T-helper 17 cell (primary cell): ENCODE measurements at places on chromosomes 2 and 18.

- peak; percentile 24 for DNase-seq
These were observed 543 bp downstream of the HADHB start for GRCh38 chr2:26245231-26245732.

- DNase-seq, result no peak
These were observed 36.6 kb downstream of the EHBP1 start for GRCh38 chr2:62741954-62742722.

GRCh38 chr2:106890606-106891005, 4.6 kb upstream of the ST6GAL2 start:
- DNase-seq, result no peak

GRCh38 chr2:23432531-23432930, 47.6 kb downstream of the KLHL29 start:
- DNase-seq, result no peak

DNA sequence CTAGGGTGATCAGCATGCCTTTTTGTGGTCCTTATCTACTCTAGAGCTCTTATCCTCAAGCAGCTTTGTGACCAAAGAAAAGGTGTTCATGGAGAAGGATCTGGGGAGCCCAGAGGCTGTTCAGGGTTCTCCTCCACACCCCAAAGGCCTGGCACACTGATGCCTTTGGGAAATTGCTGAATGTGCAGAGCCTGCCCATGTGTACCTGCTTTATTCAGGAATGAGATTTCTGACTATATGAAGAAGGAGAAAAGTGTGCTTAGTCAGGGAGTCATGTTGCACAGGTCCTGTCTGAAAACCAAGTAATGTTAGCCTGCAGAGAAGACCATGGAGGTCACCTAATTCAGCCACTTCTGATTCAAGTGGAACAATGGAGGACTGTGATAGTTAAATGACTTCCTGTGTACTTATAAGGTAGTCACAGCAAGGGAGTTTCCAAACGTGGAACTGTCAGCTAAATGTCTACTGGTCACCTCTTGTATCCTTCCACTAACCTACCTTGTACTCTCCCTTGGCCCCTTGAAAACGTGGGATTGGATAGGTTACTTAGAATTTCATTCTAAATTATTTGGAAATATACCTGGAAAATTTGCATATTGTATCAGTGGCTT, 81.3 kb downstream of the LIMS1 start:
- DNase-seq, result no peak

GRCh38 chr2:100720445-100720844, 99.5 kb upstream of the NPAS2 start:
- DNase-seq, result no peak

GRCh38 chr2:227471412-227471811, 544 bp upstream of the AGFG1 start:
- no peak for DNase-seq

- no peak for DNase-seq
These were observed 275.3 kb downstream of the RAD51AP2 start for GRCh38 chr2:17242813-17243485.

- no peak for DNase-seq
These were observed 28.4 kb upstream of the PUM2 start for GRCh38 chr2:20378891-20379519.

- DNase-seq, result no peak
These were observed 8.6 kb upstream of the FAHD2A start for GRCh38 chr2:95393901-95394300.

DNA sequence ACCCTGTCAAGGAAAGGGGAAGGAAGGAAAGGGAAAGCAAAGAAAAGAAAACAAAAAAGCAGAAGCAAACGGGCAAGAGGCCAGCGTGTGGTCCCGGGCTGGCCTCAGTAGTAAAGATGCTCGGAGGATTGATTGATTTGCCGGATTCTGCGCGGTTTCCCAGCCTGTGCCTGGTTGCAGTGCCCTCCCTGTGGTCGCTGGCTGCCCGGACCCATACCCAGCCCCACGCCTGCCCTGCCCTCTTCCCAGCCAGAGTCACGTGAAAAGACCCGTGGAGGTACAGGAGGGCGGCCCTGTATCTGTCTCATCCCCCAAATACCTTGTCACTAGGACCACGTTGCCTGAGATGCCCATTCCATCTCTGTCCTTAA, 55.1 kb upstream of the IMP4 start:
- no peak for DNase-seq

DNA sequence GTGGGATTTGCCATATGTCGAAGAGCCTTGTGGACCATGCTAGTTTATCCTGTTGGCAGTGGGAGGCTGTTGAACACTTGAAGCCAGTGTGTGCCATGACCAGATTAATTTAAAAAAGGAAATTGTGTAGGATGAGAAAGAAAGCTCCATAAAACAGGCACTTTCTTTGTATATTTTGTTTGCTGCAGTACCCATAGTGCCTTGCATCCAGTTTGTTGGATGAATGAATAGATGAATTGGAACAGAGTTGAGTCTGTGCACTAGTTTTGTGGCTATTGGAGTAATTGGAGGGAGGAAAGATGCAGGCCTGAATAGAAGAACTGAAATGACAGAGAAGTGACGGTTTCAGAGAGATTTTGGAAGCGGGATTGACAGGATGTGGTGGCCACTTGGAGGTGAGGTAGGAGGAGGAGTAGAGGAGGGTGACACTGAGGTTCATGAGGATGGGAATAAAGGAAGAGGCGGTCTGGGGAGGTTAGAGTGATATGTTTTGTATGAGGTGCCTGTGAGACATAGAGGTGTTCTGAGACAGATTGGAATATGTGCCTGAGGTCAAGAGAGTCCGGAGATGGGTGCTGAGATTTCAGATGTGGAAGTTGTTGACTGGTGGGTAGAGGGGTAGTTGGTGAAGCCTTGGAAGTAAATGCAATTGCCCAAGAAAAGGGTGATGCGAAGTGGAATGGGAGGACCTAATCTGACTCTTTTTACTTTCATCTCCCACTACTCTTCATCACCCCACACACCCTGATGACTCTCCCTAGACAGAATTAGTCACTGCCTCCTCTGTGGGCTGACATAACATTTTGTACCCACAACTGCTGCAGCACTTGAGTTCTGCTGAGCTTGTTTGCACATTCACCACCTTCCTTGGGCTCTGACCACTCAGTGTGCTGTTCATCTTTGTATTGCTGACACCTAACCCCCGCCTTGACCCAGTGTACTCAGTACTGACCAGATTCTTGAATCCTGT, 5.1 kb downstream of the DGUOK start:
- no peak for DNase-seq

- DNase-seq, result no peak
These were observed 91.5 kb upstream of the NOSTRIN start for GRCh38 chr2:168710754-168711467.

- DNase-seq, result no peak
These were observed 497.4 kb upstream of the CRIM1 start for GRCh38 chr2:35858216-35858615.

GRCh38 chr2:219428469-219428868, 6.2 kb upstream of the SPEG start:
- DNase-seq, result no peak

GRCh38 chr2:239625156-239625845, 224.5 kb upstream of the HDAC4 start:
- DNase-seq, result no peak

GRCh38 chr2:29114586-29114945, 649 bp upstream of the CLIP4 start:
- no peak for DNase-seq

DNA sequence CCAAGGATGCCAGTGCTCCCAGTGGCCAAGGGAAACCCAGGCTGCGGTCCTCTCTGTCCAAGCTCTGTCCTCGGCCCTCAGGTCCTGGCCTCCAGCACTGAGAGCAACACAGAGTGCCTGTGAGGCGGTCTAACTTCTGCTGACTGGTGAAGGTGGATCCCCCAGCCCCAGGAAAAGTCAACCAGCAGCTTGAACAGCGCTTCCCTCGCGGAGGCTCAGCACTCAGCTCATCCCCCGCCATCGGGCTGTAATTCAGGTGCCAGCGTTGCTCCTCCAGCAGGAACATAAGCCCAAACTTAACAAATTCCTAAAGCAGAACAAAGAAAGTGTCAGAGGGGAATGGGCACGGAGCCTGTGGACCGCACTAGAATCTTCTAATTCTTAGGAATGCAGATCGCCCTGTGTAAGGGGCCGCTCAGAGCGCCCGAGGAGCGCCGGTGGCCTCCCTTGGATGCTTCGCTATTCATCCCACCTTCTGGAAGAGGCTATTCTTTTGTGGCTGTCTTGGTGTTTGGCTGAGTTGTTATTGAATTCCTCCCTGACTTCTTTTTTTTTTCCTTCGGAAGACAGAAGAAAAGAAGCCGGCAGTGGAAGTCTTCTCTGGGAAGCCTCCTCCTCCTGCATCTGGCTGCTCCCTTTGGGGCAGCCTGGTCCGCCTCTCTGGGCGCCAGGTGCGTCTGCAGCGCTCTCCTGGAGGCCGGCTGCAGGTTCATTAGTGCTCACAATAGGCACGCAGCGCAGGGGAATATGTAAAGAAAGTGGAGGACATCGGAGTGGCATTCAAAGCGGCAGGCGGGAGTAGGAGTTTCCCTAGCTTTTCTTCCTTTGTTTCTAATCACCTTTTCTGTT, 905.6 kb downstream of the TSN start:
- DNase-seq, result no peak

GRCh38 chr2:120949027-120949956, 213.6 kb downstream of the GLI2 start:
- DNase-seq, result no peak

- DNase-seq, result no peak
These were observed 8.4 kb upstream of the ARID5A start for GRCh38 chr2:96528006-96528699.

- DNase-seq, result no peak
These were observed 27.9 kb upstream of the PTMA start for GRCh38 chr2:231680285-231680991.

- no peak for DNase-seq
These were observed 259.3 kb downstream of the NEDD4L start for GRCh38 chr18:58303363-58303762.

DNA sequence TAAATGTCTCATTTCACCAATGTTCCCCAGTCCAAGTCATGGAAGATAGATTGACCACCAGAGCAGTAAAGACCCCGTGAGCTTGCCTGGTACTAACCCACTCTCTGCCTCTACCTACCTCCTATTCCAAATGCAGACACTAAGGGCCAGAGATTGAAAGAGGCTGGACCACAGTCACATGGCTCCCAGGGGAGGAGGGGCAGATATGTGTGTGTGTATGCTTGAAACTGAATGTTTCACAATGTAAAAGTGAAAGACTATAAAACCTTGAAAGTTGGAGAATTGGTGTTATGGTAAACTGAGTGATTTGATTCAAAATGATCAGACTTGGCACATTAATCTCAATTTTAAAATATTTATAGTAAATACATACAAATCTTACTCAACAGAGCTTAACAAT, 21.7 kb upstream of the KLHL29 start:
- DNase-seq, result no peak

DNA sequence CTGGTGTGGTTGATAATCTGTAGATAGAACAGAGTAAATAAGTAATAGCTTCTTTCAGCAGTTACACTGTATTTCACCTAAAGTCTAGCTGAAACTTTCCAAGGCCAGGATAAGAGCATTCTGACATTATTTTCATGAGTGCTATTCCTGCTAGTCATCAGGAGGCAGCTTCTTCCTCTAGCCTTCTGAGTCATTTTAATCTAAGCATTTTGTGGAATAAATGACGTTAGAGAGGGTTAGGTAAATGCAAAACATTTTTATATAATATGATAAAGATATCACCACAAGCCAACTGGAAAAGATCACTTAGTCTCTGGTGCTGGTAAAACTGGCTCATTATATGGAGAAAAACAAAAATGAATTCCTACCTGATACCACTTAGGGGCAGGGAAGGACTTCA, 138.5 kb downstream of the MEP1B start:
- DNase-seq, result no peak

DNA sequence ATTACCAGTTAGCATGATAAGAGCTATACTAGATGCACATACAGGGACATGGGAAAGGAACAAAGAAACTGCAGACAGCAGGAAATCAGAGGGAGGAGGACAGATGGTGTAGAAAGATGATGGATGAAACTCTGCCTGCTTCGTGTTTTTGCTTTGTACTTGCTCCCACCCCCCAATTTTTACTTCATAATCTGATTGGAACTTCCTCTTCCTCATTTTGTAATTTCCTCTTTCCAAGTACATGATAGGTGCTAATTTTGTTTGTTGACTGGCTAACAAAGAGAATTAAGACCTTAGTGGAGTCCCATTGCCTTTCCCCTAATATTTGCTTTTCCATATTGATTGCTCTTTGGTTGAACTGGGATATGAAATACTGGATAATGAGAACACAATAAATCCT, 76.0 kb upstream of the PELI1 start:
- no peak for DNase-seq

- no peak for DNase-seq
These were observed 273.7 kb downstream of the NOL4 start for GRCh38 chr18:33951031-33951430.

DNA sequence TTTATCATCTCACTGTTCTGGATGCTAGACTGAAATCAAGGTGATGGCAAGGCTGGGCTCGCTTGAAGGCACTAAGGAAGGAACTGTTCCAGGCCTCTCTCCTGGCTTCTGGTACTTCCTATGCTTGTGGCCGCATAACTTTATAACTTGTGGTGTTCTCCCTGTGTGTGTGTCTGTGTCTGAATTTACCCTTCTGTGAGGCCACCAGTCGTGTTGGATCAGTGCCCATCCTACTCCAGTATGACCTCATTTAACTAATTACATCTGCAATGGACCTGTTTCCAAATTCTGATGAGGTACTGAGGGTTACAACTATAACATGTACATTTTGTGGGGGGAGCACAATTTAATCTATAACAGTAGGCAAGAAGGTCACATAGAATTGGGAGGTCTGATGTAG, 41.6 kb downstream of the LYPD6B start:
- no peak for DNase-seq

DNA sequence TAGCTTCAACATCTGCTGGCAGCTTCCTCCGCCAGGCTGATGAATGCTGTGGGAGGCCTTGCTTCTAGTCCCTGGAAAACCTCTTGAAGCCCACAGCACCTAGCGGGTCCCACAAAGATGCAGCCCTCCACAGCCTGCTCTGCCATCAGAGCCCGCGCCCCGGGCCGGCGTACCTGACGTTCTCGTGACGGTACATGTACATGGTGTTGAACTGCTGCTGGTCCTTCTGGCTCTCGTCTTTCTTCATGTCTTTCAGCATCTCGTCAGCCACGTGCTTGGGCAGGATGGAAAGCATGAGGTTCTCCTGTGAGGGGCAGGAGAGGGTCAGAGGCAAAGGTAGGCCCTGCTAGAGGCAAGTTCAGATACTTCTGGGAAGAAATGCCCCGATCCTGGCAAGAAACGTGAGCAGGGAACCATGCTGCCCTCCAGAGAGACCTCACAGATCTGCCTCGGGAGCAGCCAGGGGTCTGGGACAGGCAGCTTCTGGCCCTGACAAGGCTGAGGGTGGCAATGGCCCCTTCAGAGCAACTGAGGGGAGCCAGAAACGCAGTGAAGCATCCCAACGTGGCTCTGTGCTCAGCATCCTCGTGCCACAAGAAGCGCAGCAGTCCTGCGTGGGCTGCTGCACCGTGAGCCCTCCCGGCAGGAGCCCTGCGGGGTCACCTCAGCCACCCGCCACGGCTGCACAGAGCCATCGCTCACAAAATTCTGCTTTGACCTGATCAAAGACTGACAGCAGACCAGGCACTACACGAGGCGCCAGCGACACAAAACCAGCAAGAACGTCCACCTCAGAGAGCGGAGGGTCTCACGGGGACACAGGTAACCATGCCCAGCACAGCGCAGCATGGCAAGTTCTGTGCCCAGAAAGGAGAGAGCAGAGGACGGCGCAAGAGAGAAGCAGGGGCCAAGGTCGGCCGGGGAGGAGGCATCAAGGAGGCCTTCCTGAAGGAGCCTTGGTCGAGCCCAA, 49.1 kb downstream of the CENPO start:
- DNase-seq, result no peak
